Common myeloid progenitor, CD34-positive (primary cell): ENCODE measurements at places on chromosomes 2 and 18.

DNA sequence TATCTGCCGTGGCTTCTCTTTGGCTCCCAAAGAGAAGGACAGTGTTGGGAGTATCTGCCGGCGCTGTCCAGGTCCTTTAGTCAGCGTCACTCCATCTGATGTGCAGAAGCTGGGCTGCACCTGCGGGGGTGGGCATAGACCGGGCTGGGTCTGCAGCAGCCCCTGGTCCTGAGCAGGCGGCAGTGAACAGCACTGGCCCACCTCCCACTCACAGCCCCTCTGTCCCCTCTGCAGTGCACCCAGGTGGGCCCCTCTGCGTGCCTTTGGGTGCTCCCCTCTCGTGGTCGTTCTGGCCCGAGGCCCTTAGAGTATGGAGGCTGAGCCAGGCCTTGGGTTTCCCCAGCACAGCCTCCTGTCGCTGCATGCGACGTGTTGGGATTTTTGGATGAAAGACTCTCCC lies 95.7 kb downstream of the USP40 start:
- no peak for DNase-seq

DNA sequence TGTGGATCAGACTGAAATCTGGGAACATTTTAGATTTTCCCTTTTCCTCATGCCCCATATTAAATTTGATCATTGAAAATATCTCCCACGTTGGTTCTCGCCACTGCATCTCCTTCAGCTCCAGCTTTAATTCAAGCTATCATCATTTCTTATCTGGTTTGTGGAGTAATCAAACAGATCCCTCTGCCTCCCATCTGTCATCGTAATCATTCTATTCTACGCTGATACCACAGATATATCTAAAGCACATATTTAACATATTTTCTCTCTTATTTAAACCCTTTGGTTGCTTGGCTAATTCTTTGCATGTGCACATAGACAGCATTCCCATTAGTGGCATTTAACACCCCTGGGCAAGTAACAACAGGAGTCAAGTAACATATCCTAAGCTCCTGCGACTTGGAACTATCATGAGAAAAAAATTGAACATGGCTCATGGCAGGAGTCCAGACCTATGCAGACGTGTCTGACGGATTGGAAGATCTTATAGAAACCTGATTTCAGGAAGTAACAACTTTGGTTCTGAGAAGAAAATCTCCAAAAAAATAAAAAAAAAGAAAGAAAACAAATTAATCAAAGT lies 158.8 kb upstream of the KYNU start:
- DNase-seq = no peak

- peak; percentile 98 for DNase-seq
Observed at GRCh38 chr2:74186038-74186437, 7.4 kb upstream of the MOB1A start.

DNA sequence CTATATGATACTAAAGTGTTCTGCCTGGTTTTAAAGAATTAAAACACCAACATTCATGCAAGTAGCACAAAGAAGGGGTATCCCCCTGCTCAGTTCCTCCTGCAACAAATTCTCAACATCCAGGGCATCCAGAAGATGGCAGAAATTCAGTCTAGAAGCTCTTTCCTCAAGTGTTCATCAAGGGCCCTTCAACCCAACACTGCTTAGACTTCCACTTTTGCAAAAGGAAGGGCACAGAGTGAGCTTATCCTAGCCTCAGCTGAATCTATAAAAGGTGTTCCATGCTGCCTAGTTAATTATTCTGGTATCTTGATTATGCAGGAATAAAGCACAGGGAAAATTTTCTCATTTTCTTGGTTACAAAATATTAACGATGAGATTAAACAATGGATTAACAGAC lies 275.8 kb upstream of the CRIM1 start:
- no peak for DNase-seq

DNA sequence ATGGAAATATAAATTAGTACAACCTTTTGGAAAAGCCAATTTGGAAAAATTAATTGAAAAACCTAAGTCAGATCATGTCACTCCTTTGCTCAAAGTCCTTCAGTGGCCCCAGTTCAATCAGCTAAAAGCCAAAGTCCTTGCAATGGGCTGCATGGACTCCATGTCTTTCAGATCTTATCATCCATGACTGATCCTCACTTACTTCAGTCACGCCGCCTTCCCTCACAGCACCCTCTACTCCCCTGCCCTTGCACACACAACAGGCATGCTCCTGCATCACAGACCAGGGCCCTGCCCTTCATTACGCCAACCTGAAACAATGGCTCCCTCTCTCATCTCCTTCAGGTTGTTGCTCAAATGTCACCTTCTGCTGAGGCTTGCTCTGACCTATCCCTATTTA lies 15.6 kb downstream of the KANSL3 start:
- DNase-seq = no peak

- DNase-seq = no peak
Observed at GRCh38 chr2:70035344-70035844, 51.9 kb upstream of the PCBP1 start.

DNA sequence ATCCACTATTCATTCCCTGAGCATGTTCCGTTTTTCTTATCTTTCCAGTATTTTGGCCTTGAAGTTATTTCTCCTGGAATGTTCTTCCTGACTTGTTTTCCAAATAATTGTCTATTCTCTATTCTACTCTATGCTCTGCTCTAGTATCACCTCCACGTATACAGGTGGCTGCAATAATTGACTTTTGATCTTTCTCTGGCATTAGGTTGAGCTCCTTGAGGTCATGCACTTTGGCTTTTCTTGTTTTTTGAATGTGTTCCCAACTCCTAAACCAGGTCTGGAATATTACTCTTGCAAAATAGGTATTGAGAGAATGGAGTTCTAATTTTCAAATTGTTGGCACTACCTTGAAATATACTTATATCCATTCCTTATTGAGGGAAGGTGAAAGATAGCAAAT lies 550.4 kb downstream of the CNTNAP5 start:
- no peak for DNase-seq

DNA sequence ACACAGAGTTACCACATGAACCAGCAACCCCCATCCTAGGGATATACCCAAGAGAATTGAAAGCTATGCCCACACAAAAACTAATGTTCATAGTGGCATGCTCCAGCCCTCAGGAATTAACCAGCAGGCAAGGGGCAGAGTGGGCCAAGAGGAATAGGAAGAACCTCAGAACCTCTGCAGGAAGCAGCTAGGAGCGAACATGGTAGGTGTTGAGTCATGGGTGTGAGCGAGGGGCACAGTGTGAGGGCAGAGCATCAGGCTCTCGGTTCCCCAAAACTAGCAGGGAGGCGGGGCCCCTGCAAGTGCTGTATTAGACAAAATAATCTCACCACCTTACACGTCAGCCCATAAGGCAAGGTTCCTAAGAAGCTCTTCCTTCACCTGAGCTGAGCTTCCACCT lies 5.6 kb upstream of the RUFY4 start:
- peak; percentile 71 for DNase-seq

DNA sequence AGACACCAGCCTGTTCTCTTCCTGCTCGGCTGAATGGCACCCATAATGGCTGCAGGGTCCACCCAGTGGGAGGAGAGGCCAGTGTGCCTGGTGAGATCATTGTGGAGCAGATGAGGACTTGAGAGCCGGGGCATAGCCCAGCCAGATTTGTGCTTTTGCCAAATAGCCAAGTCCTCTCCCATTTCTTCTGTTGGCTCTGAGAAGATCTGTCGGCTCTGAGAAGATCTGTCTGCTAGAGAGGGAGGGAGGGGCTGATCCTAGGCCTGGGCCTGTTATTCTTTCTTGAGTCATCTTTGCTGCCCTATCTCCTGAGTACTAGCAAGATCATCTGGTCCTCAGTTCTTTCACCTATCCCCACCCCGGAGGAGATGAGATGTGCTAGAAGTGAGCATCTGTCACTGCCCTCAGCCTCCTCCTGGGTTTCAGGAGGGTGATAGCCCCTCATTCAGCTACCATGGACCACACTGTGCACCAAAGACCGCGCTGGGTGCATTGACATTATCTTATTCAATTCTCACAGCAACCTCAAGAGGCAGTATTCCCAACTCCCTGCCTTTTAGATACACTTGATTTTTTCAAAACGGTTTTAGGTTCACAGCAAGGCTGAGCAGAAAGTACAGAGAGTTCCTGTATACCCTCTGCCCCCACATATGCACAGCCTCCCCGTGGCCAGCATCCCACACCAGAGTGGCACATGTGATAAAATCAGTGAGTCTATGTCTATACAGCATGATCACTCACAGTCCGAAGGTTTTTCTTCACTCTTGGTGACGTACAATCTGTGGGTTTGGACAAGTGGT lies 98.6 kb downstream of the CAPN13 start:
- peak; percentile 25 for DNase-seq

DNA sequence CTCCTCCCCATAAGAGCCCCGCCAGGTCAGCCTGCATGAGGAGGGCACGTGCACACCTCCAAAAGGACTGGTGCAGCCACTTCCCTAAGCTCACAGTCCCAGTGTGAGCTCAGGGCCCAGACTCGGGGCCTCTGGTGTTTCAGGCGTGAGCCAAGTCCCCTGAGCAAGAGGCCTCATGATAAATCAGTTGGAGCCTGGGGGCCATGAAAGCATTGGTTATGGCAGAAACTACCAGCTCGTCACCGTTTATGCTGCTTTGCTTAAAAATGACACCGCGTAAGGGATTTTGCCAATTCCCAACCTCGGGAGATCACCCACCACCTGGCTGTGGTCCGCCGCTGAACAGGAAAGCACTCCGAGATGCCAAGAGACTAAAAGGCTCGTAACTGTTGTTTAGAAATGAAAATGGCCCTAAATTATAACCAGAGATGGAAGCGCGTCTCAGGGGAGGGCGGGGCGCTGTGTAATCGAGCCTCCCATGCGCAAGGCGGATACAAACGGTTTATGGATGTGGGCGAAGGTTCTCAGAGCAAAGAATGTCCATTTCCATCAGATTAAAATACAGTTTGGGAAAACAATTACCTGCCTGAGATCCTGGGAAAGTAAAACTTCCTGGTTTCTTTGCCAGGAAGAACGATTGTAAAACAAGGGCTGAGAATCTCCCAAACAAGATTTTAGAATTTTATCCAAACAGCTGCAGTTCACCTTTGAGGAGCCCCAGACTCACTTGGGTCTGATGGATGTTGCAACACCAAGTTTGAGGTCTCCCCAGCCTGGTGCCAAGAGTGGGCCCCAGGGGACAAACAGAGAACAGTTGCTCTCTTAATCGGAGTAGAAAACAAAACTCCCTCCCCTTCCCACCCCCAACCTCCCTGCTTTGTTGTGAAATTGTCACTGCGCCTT lies 141.4 kb downstream of the BCL2 start:
- DNase-seq = no peak

DNA sequence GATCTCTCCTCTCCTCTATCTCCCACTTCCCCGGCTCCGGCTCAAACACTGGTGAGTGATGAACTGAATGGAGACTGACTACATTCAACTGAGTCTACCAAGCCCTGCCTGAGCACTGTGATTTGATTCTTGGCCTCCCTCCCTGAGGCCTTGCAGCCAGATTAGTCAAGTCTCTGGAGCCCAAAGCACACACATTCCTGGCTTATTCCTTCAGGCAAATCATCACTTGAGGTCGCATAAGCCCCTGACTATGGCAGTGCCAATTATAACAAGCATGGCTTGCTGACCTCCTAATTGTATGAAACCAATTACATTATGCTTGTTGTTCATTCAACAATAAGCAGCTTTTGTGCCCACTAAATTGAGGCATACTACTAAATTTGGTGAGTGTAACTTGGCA lies 34.6 kb downstream of the EFEMP1 start:
- no peak for DNase-seq

DNA sequence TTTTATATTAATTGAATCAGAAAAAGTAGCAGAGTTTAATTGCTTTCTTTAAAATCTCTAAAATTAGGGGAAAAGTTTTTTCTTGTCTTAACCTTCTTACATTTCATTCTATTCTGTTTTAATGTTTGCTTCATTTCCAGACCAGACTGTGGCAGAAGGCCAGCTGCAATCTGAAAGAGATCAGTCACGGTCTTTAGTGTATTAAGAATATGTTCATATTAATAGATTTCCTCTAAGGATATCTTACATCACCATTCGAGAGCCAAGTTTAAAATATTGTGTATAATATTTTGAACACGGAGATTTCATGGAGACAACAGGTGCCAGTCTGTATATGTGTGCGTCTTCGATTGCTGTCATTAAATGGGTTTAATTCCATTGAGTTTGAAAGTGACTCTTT lies 230.9 kb upstream of the ZSWIM2 start:
- no peak for DNase-seq

DNA sequence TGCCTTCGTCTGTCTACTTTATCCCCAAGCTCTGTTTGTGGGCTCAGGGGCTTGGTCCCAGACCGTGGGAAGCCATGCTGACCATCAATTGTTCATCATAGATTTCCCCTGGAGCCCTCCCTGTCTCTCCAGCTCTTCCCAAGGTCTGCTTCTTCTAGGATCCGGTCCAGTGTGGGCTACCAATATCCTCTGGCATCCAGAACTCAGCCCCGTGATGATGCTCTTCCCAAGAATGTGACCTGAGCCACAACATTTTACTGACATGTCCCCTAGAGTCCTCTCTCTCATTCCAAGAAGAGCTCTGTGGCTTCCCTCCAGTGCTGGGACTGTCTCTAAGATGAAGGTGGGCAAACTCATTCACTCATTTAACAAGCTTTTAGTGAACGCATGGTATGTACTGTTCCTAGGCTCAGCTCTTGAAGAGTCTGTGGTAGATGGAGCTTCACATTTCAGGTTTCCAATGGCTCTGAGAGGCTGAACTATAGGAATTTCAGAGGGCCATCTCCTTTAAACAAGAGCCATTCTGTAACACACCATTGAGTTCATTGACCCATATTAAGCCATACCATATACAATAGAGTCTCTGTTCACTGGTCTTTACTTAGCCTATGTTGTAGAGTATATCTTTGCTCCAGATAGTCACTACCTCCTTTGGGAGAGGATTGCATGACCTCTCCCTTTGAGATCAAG lies 142.0 kb upstream of the APCDD1 start:
- no peak for DNase-seq

DNA sequence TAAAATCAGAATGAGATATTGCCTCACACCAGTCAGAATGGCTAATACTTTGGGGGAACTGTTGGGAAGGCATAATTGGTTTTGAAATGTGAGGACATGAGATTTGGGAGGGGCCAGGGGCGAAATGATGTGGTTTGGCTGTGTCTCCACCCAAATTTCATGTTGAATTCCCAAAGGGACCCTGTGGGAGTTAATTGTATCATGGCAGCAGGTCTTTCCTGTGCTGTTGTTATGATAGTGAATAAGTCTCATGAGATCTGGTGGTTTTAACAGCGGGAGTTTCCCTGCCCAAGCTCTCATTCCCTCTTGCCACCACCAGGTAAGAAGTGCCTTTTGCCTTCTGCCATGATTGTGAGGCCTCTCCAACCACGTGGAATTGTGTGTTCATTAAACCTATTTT lies 59.6 kb downstream of the CSRNP3 start:
- DNase-seq = no peak

DNA sequence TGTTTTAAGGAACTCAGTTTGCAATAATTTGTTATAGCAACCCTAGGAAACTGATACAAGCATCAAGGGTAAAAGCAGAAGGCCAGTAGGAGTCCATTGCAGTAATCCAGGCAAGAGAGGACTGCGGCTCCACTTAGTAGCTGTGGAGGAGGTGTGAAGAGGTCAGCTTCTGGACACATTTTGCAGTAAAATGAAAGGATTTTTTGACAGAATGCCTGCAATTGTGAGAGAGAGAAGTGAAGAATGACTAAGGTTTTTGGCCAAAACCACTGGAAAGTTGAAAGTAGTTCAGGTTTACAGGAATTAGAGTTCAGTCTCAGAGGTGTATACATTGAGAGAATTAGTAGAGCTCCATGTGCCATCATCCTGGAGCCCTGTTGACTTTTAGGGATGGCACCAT lies 129.5 kb downstream of the RHBDD1 start:
- DNase-seq = no peak
